ENCODE measurements at places on chromosomes 11 and 22.

- no peak for DNase-seq
Observed at GRCh38 chr11:71284525-71285092, 32.2 kb upstream of the SHANK2 start.

- no peak for DNase-seq
Observed at GRCh38 chr11:12189543-12190235, 79.3 kb downstream of the MICAL2 start.

DNA sequence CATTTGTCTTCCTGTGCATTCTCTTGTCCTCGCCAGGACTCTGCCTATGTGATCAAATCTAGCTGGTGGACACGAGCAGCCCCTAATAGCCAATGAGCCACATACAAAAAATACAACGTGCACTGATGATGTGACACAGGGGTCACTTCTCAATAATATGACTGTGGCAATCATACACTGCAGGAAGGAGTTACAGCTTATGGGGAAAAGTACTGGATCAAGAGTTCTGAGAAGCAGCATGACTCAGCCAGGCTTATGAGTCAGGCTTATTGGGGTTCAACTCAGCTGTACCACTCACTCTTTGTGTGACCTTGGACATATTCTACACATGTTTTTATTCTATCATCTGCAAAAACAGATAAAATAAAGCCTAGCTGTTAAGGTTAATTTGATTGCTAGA is 889.4 kb upstream of the TENM4 start:
- DNase-seq: no peak

DNA sequence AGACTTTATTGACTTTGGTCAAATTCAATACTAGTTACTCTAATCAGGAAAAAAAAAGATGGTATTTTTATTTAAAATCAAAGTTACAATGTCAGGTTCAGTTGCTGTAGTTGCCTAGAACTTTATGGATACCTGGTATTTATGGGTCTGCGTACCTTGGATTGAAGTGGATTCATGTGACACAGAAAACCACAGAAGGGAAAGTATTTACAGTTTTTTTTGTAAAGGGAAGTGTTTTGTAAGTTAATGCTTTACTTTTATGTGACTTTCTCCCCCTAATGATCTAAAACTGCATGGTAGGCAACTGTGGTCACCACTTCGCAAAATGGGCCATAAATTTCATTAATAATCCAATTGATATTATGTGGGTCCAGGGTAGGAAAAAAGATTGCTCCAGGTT is 65.2 kb upstream of the ADA2 start:
- DNase-seq: no peak

DNA sequence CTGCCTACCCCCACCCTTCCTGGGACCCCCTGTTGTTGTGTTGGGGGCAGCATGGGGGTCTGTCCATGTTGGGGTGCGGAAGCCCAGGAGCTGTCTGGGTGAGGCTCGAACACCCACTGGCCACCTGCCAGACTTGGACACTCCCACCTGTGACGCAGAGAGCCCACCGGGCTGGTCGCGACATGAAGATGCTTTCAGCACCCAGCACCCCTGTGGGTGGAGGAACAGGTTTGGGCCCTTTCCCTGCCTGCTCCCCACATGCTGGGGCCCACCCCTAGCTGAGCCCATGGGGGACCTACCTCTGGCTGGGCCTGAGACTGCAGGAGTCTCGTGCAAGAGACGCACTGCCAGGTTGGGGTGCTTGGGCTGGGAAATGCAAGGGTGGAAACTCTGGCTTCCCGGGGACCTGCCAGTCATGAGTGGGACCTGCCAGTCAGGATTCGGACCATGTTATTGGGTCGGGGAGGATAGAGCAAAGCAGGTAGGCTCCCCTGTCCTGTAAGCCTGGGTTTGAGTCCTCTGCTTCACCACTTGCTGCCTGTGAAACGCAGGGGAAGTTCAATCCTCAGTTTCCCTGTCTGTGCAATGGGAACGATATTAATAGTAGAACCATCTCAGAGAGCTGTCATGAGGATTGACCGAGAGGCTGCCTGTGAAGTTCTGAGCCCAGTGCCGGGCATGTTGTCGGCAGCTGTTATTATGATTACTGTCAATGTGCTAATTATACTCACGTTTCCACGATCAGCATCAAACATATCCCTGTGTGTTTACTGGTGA is 24.1 kb downstream of the KIAA1671 start:
- no peak for DNase-seq

GRCh38 chr22:45702981-45703380 is 31.3 kb downstream of the ATXN10 start:
- DNase-seq: no peak

DNA sequence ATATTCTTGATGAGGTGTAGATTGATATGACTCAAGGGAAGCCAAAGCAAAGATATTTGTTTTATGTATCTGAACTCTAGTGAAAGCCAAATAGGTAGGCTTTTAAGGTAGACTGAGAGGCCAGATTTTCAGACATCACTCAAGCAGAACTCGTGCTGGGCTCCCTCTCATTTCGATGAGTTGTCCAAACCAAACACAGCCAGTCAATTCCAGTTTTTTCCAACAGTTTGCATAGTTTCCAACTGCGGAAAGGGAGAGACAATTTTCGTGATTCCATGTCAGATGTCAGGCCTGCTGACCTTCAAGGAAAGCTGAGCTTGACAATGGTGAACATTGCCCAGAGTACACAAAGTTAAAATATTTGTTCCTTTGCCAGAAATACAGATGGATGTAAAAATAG is 110.9 kb upstream of the MPPED2 start:
- DNase-seq: no peak

GRCh38 chr11:8081591-8082250 is 710 bp downstream of the TUB start:
- DNase-seq: no peak

DNA sequence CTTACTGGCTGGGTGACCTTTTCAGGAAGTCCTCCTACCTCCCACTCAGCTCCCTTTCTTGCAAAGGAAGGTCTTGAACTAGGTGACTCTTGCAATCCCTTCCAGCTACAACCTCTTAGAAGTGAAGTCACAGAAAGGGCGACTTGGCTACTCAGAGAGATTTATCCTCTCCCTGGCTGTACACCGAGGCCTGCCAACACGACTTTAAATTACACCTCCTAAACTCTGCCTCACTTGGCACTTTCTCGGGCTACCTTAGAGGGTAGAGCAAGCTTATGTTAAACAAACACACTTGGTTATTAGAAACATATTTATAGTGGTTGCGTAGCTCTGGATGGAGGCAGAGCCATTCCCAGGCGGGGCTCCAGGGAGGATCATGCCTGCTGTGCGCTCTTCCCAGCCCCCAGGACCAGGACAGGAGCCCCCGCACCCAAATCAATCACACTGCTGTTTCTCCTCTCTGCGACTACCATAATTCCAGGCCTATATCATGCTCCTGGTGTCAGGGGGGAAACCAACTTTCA is 358.4 kb downstream of the BUD13 start:
- DNase-seq: no peak

DNA sequence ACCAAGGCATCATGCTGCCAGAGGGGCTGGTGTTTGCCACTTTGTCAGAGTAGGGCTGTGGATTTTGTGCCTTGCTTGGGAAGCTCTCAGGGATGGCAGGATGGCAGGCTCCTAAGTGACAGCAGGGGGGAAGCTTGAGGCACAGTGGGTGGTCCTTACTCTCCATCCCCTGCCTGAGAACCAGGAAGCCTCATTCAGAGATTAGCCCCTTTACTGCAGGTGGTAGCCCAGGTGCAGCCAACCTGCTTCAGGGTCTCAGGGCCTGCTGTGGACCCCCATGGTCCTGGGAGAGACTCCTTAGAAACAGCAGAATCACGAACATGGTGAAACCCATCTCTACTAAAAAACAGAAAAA is 8.9 kb upstream of the ST3GAL4 start:
- no peak for DNase-seq

GRCh38 chr11:132422722-132423121 is 1052.3 kb downstream of the NTM start:
- DNase-seq: no peak

All from activated CD8-positive, alpha-beta memory T cell treated with anti-CD3 and anti-CD28 coated beads for 1 hour (primary cell).